GM04504 (cell line): ENCODE measurements at places on chromosomes 6 and 20.

- no peak for DNase-seq
Measured at GRCh38 chr20:45902199-45902701, 9.7 kb downstream of the PLTP start.

- DNase-seq, result no peak
Measured at GRCh38 chr6:155520078-155520477, 64.4 kb upstream of the NOX3 start.

DNA sequence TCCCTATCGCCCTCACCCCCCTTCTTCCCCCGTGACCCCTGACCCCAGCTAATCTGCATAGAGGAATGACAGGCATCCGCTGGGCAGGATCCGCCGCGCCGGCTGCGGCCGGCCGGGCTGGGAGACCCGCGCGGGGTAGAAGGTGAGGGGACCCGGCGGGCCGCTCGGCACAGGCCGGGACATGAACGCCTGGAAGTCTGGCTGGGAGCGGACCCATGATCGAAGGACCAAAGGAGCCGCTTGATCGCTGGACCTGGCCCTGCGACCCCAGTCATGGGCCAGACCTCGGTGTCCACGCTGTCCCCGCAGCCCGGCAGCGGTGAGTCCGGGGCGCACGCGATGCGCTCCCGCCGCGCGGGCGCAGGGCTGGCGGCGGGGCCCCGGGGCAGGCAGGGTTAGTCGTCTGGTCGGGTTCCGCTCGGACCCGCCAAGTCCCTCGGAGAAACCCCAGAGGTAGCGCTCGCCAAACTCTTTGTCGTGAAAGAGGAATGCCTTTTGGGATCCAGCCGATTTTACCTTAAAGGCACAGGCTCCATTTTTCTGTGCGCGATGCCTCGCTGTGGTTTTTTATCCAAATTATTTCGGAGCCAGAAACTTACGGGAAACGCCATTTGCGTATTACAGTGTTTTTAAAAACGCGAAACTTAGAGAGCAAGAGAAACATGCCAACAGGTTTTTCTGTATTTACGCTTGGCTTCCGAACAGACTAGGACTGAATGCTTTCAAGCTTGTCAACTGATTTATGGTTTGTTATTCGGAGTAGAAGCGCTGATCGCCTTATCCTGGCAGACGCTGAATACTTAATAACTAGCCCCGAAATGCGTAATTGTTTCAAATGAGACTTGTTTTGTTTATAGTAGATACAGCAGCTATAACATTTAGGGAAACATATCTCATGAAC lies at the start of gene PHACTR2:
PHACTR2 (plus strand) TSS at position 75 of the 901 bp plus-strand sequence; CDS start at position 274, 199 bp downstream.
- DNase-seq, result no peak

- no peak for DNase-seq
Measured at GRCh38 chr20:62846166-62846890, 15.3 kb downstream of the TCFL5 start.

GRCh38 chr6:164021589-164022250 lies 607.2 kb downstream of the QKI start:
- no peak for DNase-seq

DNA sequence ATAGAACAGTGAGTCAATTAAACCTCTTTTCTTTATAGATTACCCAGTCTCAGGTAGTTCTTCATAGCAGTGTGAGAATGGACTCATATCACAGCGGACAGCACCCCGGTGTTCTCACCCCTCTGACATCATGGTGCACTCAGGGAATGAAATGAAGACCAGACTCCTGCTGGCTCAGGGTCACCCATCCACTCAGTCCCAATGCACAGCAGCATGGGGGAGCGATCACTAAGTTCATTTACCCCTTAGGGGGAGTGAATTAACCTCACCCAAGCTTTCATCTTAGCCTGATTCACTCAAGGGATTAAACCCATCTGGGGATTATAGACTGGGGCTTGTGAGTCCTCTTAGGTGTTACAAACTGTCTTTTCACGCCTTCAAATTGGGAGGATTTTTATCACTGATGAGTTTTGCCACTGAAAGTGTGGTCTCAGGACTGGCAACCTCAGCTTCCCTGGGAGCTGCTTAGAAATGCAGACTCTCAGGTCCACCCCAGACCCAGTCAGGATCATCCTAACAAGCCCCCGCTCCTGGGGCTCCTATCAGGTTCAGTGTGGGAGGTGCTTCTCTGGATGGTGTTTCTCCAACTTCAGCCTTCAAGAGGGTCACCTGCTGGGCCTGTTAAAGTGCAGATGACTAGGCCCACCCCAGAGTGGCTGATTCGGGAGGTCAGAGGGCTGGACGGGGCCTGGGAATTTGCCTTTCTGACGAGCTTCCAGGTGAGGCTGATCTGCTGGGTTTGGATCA lies 44.3 kb upstream of the FRMD1 start:
- DNase-seq, result no peak

- no peak for DNase-seq
Measured at GRCh38 chr20:9903048-9903655, 64.3 kb upstream of the PAK5 start.

GRCh38 chr20:21124190-21124589 lies 1.7 kb upstream of the KIZ start:
- DNase-seq, result no peak

GRCh38 chr20:50699688-50700087 lies 8.3 kb upstream of the RIPOR3 start:
- no peak for DNase-seq

GRCh38 chr20:12217382-12217781 lies 299.7 kb downstream of the BTBD3 start:
- DNase-seq, result no peak

- DNase-seq, result no peak
Measured at GRCh38 chr6:20200761-20201630, 11.3 kb downstream of the MBOAT1 start.

- DNase-seq, result no peak
Measured at GRCh38 chr6:96925290-96925687, 761 bp downstream of the KLHL32 start.

DNA sequence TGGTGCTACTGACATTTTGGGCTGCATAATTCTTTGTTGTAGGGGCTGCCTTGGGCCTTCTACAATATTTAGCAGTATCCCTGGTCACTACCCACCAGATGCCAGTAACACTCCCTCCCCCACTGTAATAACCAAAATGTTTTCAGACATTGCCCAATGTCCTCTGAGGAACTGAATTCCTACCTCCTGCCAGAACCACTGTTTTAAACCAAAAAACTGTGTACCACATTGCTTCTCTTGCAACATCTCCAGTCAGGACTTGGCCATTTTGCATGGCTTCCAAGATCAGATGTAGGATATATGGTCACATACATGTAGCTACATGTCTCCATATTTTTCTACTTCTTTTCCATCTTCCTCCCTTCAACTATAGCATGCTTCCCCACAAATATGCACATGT lies 97.4 kb upstream of the IFNGR1 start:
- no peak for DNase-seq

GRCh38 chr20:25865715-25866656 lies 169.3 kb upstream of the ZNF337 start:
- DNase-seq, result peak; percentile 53

DNA sequence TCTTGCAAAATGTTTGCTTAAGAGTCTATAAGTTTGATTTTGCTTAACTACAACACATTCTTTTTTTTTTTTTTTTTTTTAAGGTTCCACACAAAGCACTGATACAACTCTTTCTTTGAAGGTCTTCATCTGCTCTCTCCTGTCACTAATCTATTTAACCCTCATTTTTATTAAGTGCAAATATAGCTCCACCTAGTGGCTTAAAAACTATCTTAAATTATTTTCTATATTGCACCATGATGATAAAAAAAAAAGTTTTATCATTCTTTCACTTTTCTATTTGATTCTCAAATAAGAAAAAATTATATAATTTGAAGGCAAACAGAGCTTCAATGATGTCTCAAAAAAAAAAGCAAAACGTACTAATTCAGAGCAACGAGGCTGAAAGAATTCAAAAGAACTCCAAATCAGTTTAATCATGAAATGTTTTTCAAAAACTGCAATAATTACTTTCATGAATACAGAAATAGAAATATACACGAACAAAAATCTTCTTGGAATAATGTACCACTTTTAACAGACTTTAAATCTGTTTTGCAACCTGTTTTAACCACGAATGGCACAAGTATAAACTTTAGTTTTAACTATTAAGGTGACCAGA lies 12.8 kb downstream of the ESF1 start:
- DNase-seq, result no peak

DNA sequence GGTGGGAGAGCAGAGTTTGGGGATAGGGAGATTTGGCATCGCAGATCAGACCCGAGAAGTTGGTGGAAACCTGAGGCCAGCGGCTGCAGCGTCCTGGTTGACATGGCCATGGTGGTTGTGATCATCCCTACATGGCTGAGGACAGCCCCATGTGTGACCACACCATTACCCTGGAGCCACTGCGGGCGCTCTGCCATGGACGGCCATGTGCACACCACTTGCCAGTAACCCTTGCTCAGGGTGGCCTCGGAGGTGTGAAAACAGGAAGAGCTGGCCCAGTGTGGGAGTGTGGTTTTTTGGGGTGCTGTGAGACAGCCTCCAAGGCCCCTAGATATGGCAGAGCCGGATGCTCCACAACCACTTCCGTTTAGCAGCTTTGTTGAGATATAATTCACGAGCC lies 64.4 kb downstream of the TMEM242 start:
- no peak for DNase-seq

- no peak for DNase-seq
Measured at GRCh38 chr6:31353384-31353945, 3.5 kb downstream of the HLA-B start.

GRCh38 chr6:168619560-168620314 lies 178.8 kb downstream of the SMOC2 start:
- no peak for DNase-seq

- DNase-seq, result no peak
Measured at GRCh38 chr6:20366082-20366830, 35.4 kb upstream of the E2F3 start.

DNA sequence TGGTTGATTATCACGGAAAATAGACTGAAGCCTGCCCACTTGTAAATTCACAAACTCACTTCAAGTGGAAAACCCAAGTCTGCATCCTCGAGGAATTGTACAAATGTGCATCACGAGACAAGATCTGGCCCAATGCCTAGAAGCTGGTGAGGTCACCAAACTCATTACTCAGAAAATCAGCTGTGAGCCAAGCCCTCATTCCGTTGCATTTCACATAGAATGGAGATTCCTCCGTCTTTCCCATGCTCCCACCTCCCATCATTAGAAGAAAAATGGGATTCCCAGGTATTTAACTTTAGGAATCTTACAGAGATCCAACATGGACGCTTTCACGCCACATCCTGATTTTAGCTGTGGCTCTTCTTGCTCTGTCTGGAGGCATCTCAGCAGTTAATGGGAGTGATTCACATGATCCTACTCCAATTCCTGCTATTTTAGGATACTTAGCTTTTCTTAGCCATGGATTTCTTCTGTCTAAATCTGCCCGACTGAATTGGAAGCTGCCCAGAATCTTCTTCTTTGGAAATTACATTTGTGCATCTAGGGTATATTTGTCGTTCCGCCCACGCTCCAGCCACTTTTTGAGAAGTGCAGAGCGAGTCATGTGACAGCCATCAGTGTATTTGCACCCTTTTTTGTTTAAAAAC lies 68.7 kb upstream of the STMND1 start:
- peak; percentile 92 for DNase-seq

- no peak for DNase-seq
Measured at GRCh38 chr6:155974811-155975323, 519.2 kb upstream of the NOX3 start.

- no peak for DNase-seq
Measured at GRCh38 chr20:23404196-23404595, 17.1 kb downstream of the NAPB start.

DNA sequence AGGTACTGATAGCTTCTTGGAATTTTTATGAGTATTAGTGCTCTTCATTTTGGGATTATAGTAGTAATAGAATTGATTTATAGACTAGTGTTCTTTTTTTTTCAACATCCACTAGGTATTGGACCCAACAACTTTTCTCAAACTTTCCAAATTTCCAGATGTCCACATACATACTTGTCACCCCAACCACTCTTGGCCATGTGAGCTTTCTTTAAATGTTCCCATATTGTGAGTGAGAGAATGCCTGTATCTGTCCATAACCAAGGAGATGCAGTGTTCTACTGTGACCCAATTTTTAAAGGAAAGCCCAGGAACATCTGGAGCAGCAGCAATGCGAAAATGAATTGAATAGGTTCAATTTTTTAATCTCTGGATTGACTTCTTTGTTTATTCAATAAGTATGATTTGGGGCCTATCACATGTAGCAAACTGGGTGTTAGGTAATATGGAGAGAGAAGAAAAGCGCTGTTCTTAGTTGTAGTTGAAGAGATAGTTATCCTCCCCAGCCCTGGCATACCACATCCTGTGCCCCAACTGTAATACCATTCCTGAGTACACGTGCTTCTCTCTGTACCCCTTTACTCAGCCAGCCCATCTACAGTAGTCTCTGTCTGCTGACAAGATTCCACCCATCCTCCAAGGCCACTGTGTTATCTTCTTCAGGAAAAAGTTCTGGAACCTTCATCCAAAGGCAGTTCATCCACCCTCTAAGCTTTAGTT lies 116.8 kb upstream of the SUPT3H start:
- no peak for DNase-seq

GRCh38 chr20:24318569-24319352 lies 150.7 kb upstream of the SYNDIG1 start:
- DNase-seq, result no peak

DNA sequence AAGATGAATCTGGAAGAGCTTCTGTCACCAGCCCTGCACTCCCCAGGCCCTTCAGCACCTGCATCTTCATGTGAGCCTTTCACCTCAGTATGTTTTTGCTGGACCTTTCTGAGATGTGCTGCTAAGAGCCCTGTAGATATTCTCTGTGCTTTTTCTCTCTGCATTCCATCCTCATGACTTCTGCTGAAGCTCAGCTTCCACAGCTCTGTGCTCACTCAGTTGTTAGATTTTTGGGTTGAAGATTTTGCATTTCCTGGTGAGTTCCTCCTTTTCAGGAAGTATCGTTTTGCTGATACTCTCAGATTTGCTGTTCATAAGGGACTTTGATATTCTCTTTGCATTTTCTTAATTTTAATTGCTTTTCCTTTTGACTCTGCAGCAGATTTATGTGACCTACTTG lies 18.3 kb downstream of the KIAA1586 start:
- peak; percentile 5 for DNase-seq

DNA sequence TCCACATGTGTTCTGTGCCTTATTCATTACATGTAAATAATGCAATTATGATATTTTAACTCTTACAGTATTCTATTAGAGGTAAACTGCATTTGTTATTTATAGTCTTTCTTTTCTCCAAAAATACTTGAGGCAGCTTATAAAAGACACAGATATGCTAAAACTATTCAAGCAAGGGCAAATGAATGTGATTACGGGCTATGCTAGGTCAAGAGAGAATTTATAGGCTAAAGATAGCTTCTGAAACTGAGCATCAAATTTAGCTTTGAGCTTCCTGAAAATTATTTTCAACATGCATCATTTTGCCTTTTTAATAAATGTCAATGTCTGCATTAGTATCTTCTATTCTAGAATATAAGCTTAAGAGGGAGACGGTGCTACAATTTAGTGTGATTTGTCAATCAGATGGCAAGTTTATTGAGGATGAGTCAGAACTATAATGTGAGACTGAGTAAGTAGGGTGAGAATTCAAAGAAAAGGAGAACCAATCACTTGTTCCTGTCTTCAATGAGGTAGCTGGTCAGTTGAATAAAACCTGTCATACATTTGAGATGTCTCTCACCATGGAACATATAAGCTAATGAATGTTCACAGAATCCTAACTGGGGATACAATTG lies 669.4 kb upstream of the CITED2 start:
- DNase-seq, result no peak
